Activated CD4-positive, alpha-beta memory T cell treated with anti-CD3 and anti-CD28 coated beads for 36 hours (primary cell): ENCODE measurements at places on chromosomes 3 and 15. TPM values are rescaled to one million over a fixed set of nuclear protein-coding genes. Genes with fewer than 3 reads are reported as not detected.
A peak's percentile ranks its signal among the peaks of the same experiment; 100 is the strongest.

DNA sequence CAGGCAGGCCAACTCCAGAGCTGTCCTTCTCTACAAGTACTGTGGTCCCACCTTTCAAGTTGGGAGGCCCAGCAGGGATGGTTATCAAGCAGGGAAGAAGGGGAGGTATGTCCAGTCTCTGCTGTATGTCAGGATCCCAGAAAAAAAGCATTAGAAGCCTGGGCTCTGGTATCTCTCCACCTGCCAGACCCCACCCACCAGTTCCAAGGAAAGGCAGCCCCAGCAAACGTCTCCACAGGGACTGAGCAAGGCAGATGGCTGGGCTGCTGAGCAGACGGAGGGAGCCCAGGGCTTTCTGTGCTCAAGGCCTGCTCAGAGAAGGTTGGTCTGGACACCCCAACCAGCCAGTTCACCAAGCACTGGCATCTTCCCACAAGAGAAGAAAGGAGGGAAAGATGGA, 287.8 kb downstream of the XXYLT1 start:
- DNase-seq: no peak

GRCh38 chr3:64185436-64185835, 39.8 kb downstream of the PRICKLE2 start:
- no peak for DNase-seq

Gene ZKSCAN7
- 1.7 TPM for total RNA-seq

DNA sequence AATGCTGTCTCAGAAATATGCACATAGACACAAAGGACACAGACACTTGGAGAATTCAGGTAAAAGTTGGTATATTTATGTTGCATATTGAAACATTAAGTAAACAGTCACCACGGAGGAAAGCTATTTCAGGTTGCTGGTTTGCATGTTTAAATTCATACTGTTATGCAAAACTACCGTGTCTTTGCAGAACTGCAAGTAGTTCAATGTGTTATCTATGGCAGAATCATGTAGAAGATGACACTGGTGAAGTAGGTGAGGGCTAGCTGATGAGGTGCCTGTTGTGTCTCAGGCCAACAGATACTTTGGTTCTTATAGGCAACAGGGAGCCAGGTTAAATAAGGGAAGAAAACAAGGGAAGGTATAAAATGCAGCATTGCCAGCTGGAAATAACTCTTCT, 511.3 kb downstream of the DIPK2A start:
- DNase-seq: no peak

DNA sequence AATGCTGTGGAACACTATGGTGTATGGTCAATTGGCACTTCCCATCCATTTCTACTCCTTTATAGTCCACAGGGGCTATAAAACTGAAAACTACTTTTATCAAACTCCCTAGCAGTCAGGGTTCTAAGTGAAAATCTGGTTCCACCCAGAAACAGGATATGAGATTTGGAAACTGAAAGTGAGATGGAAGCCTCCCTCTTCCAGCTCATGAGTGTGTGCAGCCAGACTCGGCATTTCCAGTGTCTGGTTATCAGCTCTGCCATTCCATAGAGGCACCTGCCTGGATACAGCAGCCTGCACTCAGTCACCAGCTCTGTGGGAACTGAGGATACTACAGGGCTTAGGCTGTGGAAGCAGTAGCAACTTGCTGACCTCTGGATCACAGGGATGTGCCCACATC, 14.7 kb upstream of the PLA2G4F start:
- DNase-seq: no peak

- DNase-seq: no peak
Measured at GRCh38 chr3:61236556-61236955, 14.7 kb downstream of the FHIT start.

Gene COL6A5
- total RNA-seq: not detected

GRCh38 chr3:188822411-188822810, 349.4 kb upstream of the TPRG1 start:
- no peak for DNase-seq

DNA sequence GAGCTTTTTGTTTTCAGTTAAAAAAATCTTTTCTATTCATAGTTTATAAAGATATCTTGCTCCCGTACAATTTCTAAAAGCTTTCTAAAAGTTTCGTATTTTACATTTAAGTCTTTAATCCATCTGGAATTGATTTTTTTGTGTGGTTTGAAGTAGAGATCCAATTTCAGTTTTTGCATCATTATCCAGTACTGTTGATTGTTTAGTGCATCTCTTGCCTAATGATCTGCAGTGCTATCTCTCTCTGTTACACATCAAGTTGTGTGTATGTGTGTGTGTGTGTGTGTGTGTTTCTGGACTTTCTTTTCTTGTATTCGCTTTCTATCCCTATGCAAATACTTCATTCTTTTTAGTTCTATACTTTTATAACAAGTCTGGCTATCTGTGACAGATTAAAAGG, 605.8 kb upstream of the DPPA4 start:
- DNase-seq: no peak

Gene MCCC1
- 28.4 TPM for total RNA-seq

DNA sequence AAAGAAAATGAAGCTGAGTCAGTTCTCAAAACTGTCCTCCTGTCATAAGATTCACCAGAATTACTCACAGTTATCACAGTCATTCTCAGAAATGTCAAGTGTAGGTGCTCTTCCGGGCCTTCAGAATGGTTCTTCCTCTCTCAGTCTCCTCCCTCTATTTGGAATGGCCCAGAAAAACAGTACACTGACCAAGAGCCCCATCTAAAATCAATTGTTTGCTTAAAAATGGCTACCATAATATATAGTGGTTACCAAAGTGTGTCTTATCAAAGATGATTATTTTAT, 99.8 kb downstream of the MECOM start:
- DNase-seq: no peak

DNA sequence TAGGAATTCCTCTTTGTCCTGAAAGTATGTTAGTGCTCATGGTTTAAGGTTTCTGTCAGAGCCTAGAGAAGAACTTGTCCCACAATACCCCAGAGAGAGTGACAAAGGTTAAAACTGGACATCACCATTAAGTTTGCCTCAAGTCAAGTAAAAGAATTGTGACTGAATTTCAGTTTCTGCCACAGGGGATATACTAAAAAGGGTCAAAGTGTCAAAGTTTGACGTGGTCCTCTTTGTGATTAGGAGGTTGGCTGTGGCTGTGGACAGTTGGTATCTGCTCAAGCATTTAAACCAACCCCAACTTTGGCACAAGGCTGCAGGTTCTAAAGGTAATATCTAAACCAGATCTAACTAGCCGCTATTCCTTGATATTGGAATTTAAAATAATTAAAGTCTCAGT, 26.1 kb downstream of the FMN1 start:
- no peak for DNase-seq

- no peak for DNase-seq
Measured at GRCh38 chr15:68696414-68697363, 117.9 kb downstream of the CORO2B start.

Gene P2RY13
- total RNA-seq: not detected

DNA sequence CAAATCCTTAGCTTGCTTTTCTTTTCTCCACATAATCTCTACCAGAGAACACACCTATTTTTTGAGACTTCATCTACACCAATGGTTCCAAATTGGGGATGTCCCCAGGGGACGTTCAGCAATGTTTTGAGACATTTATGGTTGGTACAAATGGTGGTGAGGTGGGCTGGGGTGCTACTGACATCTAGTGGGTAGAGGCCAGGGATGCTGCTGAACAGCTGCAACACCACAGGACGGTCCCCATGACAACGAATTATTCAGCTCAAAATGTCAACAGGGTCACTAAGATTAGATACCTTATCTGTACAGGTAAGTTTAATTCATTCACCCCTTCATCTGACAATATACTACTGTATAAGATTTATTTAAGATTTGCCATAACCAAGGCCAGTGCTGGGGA, 14.4 kb downstream of the GK5 start:
- peak; percentile 23 for DNase-seq

Gene RYR3
- total RNA-seq: not detected

GRCh38 chr15:80060356-80061006, 1.0 kb downstream of the ZFAND6 start:
- peak; percentile 49 for DNase-seq

DNA sequence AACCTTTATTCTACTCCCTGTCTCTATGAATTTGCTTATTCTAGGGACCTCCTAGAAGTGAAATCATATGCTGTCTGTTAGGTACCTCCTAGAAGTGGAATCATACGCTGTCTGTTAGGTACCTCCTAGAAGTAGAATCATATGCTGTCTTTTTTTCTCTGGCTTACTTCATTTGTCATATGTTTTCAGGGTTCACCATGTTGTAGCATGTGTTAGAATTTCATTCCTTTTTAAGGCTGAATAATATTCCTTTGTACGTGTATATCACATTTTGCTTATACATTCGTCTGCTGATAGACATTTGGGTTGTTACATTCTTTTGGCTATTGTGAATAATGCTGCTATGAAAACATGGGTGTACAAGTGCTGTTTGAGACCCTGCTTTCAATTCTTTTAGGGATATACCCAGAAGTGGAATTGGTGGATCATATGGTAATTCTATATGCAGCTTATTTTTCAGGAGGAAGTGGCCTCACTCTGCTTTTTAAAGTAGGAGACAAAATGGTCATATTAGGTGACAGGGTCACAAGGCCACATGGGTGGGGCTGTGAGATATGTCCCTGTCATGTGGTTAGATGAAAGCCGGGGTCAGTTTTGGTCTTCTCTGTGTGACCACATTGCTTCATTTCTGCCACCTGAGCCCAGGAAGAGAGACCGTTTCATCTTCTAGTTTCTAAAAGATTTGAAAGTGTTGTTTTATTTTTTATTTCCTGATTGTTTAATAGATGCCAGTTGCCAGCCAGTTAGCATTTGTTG, 76.7 kb downstream of the FLNB start:
- DNase-seq: no peak

DNA sequence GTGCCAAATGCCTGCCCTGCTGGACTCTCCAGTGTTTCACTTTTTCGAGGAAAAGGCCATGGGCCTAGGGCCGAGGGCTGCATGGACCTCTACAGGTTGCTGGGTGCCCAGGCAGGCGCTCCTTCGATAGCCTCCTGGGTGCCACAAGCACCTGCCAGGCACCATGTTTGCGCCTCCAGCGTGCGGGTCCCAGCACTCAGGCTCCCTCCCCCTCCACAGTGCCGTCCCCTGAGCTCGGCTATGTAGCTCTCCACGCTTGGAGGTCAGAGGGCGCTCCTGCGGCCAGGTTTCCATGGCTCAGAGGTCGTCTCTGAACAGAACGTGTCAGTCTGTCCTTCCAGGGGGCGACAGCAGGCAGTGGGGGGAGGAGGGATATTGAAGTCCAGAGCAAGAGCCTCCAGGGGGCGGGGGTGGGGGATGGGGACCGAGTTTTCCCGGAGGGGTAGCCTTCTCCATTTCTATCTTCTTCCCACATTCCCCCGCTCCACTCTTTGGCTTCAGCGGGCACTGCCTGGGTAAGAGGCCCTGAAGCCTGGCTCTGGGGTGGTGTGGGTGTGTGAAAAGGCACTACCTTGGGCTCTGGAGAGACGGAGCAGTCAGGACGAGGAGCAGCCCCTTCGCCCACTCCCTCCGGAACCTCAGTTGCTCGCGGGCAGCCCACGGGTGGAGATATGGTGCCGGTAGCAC, 3.6 kb downstream of the ONECUT1 start:
- DNase-seq: no peak

Gene CYP11A1
- total RNA-seq: not detected

- no peak for DNase-seq
Measured at GRCh38 chr15:90033448-90033847, 32.3 kb downstream of the ZNF710 start.

Gene CPNE4
- not detected for total RNA-seq

DNA sequence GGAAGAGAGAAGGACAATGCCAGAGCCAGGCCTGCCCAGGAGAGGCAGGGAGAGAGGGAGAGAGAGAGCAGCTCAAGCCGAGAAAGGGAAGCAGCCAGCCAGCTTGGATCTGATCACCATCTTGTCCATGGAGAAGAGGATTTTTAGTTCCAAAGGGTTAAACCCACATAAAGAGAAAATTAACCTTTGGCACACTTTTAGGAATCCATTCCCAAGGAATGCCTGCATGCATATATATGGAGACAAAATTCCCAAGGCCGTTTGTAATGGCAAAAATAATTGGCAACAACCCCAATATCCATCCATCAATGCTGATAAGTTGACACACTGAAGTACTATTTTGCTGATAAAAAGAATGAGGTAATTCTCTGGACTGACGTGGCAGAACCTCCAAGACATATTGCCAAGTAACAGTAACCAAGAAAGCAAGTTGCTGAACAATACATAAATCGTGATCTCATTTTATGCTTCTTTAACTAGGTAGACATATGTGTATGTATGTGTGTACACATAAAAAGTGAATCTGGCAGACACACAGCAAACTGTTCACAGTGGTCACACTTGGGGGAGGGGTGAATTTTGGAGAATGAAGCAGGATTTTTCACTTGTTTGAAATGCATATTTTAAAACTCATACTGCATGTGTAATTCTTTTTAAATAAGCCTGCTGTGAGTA, 7.5 kb upstream of the STRA6 start:
- no peak for DNase-seq

Gene PAQR5
- 0.15 TPM for total RNA-seq

DNA sequence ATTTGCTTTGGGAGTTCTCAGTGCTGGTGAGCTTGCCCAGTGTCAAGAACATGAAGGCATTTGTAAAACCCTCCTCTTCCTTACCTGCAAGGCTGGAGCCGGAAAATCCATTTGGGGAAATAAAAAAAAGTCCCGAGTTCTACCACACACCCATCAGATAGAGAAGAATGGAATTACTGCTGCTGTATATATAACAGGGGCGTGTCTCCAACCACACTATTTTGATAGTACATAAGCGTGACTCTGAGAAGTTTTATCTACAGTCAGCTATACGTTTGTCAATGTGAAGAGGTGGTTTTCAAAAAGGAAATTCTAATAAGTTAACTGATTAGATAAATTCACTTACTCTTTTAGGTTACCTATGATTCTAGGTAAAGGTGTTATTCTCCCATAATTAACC, 1.3 kb upstream of the CPA3 start:
- no peak for DNase-seq

Gene MAP6D1
- total RNA-seq: 1.00 TPM
